ENCODE measurements at places on chromosomes 5 and 9.

DNA sequence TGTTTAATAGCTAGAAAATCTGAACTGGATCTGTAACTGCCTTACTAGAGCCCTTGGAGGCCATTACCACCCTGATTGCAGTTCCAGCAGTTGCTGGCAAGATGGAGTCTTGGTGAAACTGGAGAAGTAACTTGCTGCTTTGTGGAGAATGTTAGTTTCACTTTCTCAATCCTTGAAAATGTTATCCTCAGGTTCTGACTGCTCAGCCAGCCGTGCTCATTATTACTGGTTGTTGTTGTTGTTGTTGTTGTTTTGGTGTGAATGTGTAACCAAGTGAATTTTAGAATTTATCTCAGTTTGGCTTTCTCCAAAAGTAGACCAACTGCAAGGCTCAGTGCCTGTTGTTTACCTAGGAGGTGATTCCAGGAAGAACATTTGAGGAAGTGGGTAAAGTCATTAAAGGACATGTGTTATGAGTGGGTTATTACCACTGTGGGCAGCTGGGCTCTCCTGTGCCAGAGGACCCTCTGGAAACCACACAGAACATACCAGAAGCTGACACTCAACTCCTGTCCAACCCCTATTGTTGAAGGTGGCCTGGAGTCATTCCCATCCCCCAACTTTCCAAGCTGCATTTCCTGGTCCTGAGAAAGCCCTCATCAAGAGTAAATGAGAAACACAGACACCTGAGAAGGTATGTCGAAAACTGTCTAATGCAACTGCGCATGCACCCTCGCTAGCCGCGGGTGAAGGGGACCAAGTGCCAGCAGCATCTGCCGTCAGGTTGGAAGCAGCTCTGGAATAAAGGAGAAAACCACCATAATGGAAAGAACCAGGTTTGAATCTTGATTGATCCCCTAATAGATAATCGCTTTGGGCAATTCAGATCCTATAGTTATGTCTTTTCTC, 111.6 kb downstream of the CMYA5 start:
- peak; percentile 20 for DNase-seq

GRCh38 chr9:91789941-91790340, 160.1 kb downstream of the ROR2 start:
- DNase-seq = no peak

DNA sequence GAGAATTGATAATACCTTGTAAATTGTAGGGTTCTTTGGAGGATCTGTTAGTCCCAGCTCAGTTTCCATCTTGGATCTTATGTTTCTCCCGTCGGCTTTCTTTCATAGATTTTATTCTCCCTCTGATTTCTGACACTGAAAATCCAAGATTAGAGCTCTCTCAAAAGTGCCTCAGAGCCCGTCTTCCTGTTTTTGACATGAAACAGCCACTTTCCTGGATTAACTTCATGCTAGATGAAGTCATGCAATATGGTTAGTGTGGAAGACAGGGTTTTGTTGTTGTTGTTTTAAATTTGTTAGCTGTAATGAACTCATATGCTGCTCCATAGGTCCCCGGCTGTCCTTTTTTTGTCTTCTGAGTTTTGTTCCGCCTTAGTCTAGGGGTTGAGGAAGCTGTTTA, 51.6 kb upstream of the ZFR start:
- DNase-seq = no peak

- DNase-seq = no peak
Observed at GRCh38 chr5:172747471-172747870, 23.5 kb downstream of the DUSP1 start.

- DNase-seq = no peak
Observed at GRCh38 chr9:37302277-37302676, 120.2 kb upstream of the GRHPR start.

GRCh38 chr9:126875756-126876510, 15.5 kb downstream of the ZBTB34 start:
- no peak for DNase-seq

- no peak for DNase-seq
Observed at GRCh38 chr5:149282966-149283332, 11.3 kb downstream of the AFAP1L1 start.

DNA sequence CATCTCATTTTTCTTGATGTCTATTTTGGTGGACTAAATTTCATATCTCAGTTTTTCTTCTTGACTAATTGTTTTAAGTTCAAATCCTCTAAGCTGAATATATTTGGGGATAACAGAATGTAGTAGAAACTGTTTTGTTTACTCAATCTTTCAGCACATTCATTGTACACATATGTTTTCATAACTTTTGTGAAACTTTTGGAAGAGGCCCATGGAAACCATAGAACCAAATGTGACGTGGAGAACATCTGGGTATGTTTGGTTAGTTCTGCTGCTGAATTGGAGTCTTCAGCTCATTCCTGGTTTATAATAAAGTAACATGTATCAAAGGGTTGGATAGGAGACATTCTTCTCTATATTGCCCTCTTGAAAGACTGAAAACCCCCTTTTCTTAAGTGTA, 88.4 kb downstream of the CCDC171 start:
- no peak for DNase-seq
